Activated CD4-positive, alpha-beta T cell treated with anti-CD3 and anti-CD28 coated beads, Interleukin-10, Interleukin-2, amounts not matched to agents 100 ng/mL and 50 ng/mL, durations not matched to agents 16 hours and 8 hours (primary cell): ENCODE measurements at places on chromosomes 6 and 20.

GRCh38 chr6:169495601-169496000, 206.2 kb downstream of the WDR27 start:
- no peak for DNase-seq

GRCh38 chr6:4360920-4361319, 225.5 kb upstream of the ECI2 start:
- no peak for DNase-seq

- no peak for DNase-seq
Measured at GRCh38 chr6:68313911-68314310, 321.2 kb upstream of the ADGRB3 start.

GRCh38 chr20:35883336-35883777, 70.9 kb downstream of the SCAND1 start:
- no peak for DNase-seq

DNA sequence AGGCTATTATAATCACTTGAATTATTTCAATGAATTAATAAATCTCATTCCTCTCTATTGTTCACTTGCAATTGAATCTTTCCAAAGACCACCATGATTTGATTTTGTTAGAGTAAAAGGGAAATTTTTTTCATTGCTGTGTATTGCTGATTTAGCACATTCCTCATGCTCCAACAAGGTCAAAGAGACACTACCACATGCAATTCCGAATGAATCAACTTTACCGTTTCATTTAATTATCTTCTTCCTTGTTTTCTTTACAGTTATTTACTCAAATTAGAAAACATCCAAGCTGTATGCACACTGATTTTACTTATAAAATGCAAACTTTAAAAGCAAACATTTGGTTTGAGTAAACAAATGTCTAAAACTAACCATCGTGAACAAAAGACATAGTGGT, 967 bp downstream of the KIAA0408 start:
- no peak for DNase-seq

DNA sequence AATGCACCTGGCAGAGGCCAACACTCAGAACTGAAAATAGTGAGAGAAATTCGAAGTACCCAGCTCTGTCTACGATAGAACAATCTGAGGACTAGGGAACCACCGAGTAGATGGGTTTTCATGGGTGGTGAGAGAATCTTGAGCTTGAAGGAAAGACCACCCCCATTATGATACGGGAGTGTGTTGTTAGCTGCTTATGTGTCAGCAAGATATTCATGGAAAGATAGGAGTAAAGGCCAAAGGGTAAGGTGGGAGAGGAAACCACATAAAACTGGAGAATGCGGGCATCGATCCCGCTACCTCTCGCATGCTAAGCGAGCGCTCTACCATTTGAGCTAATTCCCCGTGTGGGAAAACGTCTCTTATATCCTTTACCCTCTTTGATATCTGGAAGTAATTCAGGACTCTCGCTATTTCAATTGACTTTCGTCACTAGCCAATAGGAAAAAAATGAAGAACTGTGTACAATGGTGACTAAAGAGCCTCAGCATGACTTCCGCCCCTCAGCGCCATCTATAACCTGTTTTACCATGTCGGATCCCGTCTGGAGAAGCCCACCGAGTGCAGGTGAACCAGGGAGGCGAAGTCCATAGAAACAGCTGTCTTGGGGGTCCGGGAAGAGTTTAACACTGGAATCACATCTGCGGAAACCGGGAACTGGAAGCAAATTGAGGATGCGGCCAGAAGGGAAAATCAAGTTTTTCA, 25.0 kb upstream of the ABT1 start:
- peak; percentile 87 for DNase-seq

GRCh38 chr20:10633718-10634117, 40.1 kb downstream of the JAG1 start:
- DNase-seq: no peak

DNA sequence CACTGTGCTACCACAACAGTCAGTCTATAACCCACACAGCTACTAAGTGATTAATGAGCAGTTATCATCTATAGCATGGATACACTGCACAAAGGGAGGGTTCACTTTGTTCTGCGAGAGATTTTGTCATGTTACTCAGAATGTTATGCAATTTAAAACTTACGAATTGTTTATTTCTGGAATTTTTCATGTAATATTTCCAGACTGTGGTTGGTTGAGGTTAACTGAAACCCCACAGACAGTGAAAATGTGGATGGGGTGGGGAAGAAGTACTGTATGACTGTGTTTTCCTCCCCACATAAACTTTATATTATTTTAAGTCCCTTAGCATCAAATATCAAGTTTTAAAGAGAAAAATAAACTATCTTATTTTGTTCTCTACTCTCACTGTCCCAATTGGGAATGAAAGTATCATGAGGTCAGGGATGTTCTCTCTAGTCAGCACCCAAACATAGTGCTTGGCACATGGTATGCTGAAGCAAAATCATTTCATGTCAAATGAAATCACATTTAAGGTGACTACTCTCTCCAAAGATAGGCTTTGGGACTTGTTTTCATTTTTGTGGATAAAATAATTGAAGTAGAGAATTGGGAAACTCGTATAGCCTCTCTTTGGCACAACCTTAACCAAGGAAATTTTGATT, 25.4 kb downstream of the DOP1A start:
- DNase-seq: no peak

DNA sequence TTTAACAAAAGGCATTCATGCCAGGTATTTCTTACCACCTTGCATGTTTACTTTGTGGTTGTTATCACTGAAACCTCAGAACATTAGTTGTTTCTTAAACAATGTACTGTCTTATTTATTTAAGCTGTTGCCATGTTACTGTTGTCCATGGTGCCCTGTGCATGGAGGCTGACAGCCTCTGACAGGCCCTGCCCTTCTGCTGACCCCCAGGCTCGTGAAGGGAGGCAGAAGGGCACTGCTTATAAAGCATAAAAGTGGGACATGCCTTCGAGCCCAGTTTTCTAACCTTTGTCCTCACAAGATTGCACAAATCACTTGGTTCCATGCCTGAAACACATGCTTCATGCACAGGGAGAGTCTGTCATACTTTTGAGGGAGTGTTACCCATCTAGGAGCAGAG, 46.7 kb upstream of the CLIC5 start:
- no peak for DNase-seq

DNA sequence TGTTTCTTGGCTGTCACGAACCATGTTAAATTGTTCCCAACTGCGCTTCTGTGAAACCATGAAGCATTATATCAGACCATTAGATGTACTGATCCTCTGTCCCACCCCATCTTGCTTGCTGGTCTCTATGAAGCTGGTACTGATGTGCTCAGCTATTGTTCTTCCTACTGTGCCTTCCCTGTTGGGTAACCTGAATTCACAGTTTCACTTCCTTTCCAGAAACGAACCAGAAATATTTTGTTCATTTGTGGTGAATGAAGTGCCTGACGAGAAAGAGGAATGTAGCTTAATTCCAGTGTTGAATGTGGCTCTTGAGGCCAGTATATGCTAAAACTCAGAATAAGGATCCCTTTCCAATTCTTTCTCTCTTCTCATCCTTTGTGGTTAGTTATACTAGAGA, 58.1 kb upstream of the SNAP91 start:
- no peak for DNase-seq

GRCh38 chr6:169642455-169642854, 59.4 kb downstream of the WDR27 start:
- DNase-seq: no peak

DNA sequence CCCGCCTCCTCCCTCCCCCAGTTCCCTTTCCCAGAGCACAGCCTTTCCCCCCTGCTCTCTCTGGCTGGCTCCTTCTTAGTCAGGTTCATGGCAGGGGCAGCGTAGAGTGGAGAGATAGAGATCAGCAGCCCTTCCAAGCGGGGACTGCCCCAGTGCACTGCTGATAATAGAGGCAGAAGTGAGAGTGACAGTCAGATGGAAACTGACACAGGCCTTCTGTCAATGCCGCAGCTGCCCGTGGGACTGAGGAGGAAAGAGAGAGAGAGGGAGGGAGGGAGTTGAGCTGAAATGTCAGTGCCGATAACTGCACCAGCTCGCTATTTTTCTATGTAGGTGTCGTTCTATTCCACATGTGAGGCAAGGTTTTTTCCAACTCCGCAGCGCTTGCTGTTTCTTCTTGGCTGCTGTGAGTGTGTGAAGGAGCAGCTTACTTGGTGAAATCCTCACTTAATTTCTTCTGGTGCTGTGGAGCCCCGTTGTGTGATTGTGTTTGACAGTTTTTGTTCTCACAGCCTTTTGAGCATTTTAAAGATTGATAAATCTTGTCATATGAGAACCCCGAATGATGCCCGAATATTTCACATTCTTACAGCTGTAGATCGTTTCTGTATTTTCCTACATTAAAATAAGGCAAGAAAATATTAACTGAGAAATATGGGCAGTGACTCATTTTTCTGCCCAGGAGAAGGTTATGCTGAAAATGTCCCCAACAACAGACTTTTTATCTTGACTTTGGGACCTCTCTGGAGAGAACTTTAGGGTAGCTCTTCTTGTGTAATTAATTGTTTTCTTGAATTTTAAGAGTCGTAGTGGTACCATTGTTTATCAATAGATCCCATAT, 386.4 kb upstream of the MMS22L start:
- DNase-seq: peak; percentile 74

- DNase-seq: no peak
Measured at GRCh38 chr6:137290601-137291261, 71.5 kb upstream of the IFNGR1 start.

GRCh38 chr6:20055916-20056315, 156.4 kb downstream of the MBOAT1 start:
- no peak for DNase-seq

- DNase-seq: no peak
Measured at GRCh38 chr6:159444056-159444760, 248.8 kb downstream of the SOD2 start.

- DNase-seq: no peak
Measured at GRCh38 chr20:49674383-49675352, 39.0 kb downstream of the B4GALT5 start.

DNA sequence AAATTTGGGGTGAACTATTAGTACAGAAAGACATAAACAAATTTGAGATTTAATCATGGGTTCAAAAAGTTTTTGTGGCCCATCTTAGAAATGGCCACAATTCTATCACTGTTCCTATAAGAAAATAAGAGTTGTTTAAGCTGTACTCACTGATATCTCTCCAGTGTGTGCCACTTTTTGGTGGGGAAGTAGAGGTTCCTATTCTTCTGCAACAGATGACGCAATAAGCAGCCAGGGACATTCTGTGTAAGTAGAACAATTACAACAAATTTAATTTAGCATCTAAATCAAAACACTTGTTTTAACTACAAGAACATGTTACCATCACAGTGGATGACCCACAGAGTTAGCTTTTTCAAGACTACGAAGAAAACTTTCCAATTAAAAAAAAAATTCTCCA, 9.9 kb downstream of the SERAC1 start:
- no peak for DNase-seq

DNA sequence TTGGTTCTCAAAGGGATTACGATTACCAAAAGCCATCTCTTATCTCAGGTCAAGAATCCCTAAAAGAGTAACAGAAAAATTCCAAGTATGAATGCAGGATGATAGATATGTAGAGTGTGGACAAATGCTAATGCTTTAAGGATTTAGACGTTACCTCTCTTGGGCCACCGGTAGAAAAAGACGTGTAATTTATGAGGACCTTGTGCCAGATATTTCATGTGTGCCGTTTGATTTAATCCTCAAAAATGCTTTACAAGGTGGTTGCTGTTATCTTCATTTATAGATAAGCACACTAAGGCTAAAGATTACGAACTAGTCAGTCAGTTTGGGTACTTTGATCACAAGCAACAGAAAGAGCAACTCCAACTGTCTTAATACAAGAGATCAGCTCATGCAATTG, 370.8 kb upstream of the JAG1 start:
- DNase-seq: no peak

DNA sequence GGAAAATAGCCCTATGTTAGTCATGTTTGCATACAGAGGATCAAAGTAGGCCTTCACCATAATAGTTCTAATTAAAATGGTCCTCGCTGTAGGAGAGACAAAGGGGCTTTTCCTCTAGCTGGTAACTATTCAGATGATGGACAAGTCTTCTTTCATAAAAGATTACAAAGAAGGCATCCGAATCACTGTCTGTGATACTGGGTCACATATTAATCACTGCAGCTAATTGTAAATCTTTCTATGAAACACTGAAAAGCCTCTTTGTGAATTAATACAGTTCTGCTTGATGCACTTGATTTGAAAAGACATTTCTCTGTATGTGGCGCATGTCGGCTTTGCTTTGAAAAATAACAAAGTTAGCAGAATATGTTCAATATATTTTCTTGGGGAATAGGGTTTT, 520.8 kb downstream of the KIF16B start:
- no peak for DNase-seq

- DNase-seq: no peak
Measured at GRCh38 chr6:108805611-108806167, 42.5 kb upstream of the ARMC2 start.

- no peak for DNase-seq
Measured at GRCh38 chr6:142313284-142313683, 11.5 kb downstream of the ADGRG6 start.

GRCh38 chr20:23021541-23021940, 13.6 kb upstream of the SSTR4 start:
- no peak for DNase-seq

DNA sequence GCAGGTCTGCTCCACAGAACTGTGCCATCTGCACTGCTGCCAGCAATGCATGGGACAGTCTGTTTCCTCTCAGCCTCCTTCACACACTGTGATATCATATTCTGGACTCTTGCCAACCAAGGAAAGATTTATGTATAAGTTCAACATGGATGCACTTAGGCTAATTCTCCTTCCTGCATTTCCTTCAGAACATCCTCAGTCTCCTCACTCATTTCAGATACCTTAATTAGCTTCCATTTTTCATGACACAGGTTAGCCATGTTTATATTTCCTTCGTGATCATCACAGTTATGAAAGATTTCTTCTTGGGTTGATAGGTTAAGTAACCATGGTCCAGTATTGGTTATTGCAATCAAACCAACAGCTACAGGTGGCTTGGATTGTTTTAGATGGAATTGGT, 46.4 kb upstream of the DDR1 start:
- no peak for DNase-seq

DNA sequence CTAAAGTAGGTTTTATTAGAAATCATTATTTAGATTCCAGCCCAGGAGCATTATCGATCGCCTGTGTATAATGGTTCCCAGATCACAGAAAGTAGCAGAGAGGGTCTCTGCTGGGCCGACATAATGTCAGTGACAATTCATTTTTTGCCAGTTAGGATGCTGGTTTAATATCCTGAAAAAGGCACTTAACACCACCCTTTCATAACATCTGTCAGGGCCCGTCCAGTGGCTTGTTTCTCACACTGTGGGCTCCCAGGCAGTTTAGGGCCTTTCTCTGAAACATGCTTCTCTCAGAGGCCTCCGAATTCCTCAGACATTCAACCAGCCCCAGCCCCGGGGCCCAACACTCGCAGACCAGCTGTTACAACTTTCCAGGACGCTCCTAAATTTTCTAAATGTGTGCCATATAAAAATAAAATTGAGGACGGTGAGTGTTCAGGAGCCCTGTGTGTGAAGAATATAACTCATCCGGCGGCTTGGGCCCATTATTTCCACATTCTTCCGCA, 108.6 kb upstream of the EYA4 start:
- DNase-seq: no peak
